Lower lobe of right lung (tissue), 2 donors: ENCODE measurements at places on chromosomes 1 and 21.

GRCh38 chr1:165354739-165355138 lies 1.8 kb downstream of the LMX1A start:
- DNase-seq: no peak

- no peak for DNase-seq
Observed at GRCh38 chr1:221025956-221026355, 146.7 kb downstream of the HLX start.

DNA sequence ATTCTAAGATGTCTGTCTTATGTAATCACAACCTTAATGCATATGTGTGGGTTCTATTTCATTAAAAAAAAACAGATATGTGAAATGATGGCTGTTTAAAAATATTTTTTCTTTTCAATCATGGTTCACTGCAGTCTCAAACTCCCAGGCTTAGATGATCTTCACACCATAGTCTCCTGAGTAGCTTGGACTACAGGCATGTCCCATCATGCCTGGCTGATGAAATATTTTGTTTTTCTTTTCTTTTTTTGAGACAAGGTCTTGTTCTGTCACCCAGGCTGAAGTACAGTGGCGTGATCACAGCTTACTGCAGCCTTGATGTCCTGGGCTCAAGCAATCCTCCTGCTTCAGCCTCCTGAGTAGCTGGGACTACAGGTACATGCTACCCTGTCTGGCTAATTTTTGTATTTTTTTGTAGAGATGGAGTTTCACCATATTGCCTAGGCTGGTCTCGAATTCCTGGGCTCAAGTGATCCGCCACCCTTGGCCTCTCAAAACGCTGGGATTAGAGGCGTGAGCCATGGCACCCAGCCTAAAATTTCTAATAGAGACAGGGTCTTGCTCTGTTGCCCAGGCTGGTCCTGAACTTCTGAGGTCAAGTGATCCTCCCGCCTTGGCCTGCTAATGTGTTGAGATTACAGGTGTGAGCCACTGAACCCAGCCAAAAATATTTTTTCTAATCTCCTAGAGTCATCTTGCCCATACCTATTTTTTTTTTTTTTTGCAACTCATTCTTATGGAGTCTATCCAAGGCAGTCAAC lies 67.6 kb downstream of the GIPC2 start:
- no peak for DNase-seq

GRCh38 chr21:31502537-31503143 lies 156.9 kb upstream of the SOD1 start:
- DNase-seq: no peak

DNA sequence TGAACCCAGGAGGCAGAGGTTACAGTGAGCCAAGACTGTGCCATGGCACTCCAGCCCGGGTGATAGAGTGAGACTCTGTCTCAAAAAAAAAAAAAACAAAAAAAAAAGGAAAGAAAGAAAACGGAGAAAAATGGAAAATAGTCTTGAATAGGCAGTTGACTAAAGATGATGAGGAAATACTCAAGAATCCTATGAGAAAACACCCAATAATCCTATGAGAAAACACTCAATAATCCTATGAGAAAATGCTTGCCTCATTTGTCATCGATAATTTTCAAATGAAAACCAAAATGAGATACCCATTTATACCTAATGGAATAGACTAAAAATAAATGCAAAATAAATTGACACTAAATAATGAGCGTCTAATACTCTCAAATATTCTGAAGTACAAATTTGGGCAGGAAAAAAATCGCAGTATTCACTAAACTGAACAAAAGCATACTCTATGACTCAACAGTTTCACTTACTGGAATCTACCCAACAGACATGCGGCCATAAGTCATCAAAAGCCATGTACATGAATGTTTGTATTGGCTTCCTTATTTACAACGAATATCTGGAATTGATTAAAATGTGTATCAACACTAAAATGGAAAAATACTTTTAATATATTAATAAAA lies 733.9 kb upstream of the CHRM3 start:
- no peak for DNase-seq

GRCh38 chr1:228517655-228518054 lies 30.5 kb downstream of the RNF187 start:
- no peak for DNase-seq

- DNase-seq: no peak
Observed at GRCh38 chr1:27878787-27879335, 6.5 kb downstream of the THEMIS2 start.

DNA sequence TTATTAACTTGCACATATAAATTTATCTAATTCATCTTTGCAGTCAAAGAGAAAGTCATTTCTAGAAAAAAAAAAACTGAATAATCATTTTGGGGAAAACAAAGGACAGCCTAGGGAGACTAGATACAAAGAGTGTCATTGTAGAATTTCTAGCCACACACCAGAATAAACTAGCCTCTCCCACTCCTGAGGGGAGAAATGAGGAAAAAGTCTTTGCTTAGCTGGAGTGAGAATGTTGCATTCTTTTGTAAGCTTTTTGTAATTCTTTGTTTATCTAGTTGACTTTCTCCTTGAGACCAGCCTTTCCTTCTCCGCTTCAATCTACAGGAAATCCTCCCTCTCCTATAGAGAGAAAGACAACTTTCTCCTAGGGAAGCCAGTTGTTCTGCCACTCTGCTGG lies 15.9 kb upstream of the CGN start:
- no peak for DNase-seq

GRCh38 chr1:206925106-206925736 lies 3.5 kb upstream of the FCMR start:
- peak; percentile 83 for DNase-seq

GRCh38 chr1:71557138-71557537 lies 476.3 kb upstream of the ZRANB2 start:
- no peak for DNase-seq

DNA sequence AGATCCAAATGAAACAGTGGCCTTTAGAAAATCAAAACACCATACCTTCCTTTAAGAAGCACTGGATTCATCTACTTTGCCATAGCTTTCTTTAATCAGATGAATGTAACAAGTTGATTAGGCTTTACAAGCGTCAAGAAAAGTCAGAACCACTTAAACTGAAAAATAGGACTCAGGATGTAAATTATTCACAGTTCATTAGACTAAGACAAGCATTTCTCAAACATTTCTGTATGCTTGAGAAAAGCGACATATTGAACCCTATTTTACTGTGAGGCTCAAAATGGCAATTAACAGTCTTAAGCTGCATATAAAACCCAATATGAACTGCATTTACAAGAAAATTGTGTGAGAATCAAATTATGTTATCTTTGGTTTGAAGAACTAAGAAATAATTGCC lies 256.7 kb upstream of the SNX7 start:
- no peak for DNase-seq

DNA sequence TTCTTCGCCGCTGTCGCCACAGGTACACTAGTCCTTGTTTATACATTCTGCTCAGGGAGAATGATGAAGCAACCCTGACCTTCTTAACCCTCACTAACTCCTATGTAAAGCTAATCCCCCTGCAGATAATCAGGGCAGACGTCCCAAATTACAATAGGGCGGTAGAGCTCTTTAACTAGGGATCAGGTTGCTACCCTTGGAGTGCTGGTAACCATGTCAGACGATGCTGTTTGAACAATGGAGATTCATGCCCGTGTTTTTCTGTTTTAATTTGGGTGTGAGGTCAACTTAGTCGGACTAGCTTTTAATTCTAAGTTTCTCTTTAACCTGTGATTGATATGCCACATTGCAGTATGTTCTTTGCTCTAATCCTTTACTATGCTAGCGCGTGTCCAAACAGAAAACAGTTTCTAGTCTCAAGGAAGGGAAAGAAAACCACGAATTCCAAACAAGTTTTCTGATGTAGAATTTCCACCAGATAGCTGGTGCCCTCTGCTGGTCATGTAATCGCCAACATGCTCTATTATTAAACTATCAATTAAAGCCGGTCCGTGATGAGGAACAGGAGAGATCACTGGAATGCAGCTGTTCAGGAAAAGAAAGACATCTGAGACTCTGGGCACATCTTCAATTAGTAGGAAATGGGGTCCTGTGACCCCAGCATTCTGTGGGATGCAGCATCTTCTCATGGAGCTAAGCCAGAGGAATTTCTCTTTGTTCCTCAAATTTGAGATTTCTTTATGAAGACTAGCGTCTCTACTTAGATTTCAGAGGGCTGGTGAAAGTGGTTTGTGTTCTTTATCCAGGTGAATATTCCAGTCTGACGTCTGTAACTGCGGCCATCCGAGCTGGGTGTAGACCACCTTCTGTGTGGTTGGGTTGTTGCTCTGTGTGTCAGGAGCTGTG lies 18.3 kb upstream of the VAMP3 start:
- DNase-seq: no peak

GRCh38 chr1:9425859-9426258 lies 113.4 kb upstream of the SLC25A33 start:
- no peak for DNase-seq

- DNase-seq: no peak
Observed at GRCh38 chr1:109595531-109595930, 23.9 kb downstream of the GNAT2 start.
